ENCODE measurements at places on chromosomes 1 and 21.
A peak's percentile ranks its signal among the peaks of the same experiment; 100 is the strongest.

DNA sequence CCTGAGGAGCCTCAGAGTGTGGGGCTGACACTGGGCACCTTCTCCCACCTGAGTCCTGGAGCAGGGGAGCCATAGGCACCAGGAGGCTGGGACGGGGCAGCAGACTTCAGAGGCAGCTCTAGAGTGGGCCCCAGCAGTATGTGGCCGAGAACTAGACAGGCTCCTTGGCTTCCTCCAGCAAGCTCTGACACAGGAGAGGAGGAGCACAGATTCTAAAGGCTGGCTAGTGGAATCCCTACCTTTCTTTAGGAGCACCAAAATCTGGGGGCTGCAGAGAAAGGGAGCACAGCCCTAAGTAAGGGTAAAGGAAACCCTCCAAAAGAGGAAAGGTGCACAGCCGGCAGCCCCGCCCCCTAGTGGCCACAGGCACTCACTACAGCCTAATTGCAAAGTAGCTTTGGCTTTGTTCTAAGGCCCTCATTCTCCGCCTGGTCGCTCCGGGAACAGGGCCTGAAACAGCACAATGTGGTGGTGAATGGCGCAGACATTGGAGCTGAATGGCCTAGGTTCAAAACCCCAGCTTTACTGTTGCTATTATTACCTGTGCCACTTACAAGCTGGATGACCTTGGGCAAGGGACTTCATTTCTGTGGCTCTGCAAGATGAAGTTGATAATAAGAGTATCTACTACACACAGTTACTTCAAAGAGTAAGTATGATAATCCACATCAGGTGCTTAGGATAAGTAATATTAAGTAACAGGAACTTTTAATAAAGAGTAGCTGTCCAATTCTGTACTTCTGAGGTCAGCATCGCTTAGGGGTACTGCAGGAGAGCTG lies 8.8 kb upstream of the GUCA2A start:
- DNase-seq, result peak; percentile 62

DNA sequence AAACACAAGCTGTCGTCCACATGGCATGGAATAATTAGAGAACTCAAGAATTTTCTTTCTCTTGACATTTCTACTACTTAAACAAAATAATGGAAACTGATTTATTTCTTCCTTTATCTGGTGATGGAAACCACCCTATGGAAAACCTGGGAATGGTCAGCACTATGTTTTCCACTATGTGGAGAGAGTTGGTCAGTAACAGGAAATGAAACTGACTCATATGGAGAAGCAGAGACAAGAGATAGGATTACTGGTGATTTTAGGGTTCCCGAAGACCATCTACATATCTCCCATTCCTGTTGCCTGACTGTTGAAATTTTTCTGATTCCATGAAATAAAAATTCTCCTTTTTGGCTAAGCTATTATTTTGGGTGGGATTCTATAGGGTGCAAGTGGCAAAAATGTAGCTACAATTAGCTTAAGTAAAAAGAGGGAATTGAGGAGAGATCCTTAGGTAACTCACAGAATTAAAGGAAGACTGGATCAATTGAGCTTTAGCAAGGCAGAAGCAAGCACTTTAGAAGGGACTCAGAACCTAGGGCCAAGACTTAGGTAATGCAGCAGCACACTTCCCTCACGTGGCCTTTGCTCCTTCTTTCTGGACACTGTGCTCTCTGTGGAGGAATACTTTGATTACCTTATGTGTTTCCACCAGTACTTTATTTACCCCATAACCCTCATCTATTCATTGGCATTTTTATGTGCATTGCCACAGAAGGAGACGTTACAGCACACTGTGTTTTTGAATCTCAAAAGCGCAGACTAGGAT lies 89.6 kb downstream of the LEPR start:
- DNase-seq, result no peak

- no peak for DNase-seq
Measured at GRCh38 chr1:90987841-90988240, 34.0 kb downstream of the ZNF644 start.

GRCh38 chr1:223525546-223525945 lies 132.3 kb downstream of the CCDC185 start:
- DNase-seq, result no peak

GRCh38 chr1:89065079-89065868 lies at the start of gene GBP1:
TSS of gene GBP1 (minus strand) at chr1:89065208. CDS start at chr1:89063234, 1,974 bp downstream.
- peak; percentile 23 for DNase-seq

GRCh38 chr1:202834771-202835547 lies 24.2 kb downstream of the PCAT6 start:
- peak; percentile 12 for DNase-seq

GRCh38 chr1:152768847-152769533 lies 6.0 kb upstream of the LCE1F start:
- DNase-seq, result no peak

- no peak for DNase-seq
Measured at GRCh38 chr1:235703506-235703905, 53.9 kb upstream of the GNG4 start.

DNA sequence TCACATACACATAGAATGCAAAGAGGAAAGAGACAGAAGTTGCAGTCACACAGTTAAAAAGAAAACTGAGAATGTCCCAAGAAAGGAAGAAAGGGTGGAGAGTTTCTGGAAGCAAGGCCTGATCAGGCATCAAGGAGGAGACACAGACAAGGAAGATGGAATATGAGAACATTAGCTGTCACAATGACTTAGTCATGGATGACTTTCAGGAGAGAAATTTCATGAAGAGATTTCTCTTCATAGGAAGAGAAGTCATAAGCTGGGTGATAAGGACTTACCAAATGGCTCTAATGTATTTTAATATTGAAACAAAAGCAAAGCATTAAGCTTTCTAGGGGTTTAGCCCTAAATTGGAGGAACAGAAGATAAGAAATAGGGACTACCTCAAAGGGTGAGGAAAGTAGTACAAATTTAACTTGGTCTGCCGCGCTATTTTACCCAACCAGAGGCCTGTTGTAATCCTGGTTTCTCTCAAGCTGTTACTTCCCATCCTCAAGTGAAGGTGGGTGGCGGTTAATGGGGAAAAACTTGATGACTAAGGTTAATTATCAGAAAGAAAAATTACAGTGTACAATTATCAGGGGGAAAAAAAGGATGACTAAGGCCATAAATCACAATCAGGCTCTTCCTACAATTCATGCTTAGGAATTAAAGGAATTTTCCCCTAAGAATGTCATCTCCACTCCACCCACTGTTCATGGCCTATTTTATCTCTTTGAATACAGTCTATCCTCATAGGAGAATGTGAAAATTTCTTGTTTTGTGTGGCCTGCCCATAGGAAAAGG lies 93.9 kb upstream of the ADGRL2 start:
- DNase-seq, result no peak

DNA sequence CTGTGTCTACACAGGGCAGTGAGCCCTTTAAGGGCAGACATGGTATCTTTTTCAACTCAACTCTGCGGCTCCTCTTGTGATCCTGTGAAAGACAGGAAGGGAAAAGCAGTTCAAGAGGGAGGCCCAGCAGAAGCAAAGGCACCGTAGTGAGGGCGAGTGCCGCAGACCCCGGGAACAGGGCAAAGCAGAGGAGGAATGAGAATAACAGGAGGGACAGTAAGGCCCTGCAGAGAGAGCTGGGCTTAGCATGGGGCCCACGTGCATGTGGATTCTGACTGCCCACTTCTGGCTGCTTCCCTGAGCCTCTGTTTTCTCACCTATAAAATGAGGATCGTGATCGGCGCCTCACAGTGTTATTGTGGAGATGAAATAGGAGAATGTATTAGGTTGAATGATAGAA lies 409.3 kb downstream of the PTPRU start:
- DNase-seq, result no peak

GRCh38 chr1:8113262-8114220 lies 87.4 kb upstream of the ERRFI1 start:
- DNase-seq, result no peak

DNA sequence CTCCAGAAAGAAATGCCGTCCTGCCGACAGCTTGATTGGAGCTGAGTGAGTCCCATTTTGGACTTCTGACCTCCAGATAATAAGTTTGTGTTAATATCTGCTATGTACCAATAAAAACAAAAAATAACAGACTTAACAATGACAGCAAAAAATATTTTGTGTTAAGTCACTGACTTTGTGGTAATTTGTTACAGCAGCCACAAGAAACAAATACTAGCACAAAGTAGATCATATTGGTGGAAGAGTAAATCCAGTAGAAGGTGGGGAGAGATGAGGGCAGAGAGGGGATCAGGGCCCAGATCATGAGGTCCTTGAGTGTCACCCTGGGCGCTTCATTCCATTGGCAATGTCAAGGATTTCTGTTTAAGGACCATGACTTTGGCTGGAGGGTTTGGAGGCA lies 168.6 kb downstream of the DYRK1A start:
- no peak for DNase-seq

DNA sequence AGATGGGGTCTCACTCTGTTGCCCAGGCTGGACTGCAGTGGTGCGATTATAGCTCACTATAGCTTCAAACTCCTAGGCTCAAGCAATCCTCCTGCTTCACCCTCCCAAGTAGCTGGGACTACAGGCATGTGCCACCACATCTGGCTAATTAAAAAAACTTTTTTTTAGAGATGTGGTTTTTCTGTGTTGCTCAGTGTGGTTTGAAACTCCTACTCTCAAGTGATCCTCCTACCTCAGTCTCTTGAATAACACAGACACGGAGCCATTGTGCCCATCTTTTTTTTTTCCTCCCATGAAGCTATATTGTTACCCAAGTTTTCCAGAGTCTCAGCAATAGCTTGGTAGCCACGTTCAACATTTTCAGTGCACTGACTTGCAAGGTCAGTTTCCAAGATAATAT lies 2.7 kb downstream of the GIPC2 start:
- DNase-seq, result no peak

DNA sequence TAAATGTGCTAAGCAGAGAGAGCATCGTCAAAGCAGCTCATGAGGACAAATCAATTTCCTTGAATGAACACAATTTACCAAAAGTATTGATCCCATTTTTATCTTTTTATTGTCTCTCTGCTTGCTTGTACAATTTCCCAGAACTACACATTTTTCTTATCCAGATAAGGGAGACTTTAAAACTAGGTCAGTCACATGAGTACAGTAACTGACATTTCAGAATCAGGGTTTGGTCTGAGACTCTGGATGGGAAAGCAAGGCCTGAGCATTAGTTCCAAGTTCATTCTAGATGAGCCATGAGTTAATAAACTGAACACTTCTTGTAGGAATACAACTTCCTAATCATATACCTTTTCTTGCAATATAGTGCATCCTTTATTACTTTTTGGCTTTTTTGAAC lies 11.5 kb upstream of the DENND2D start:
- DNase-seq, result no peak

- DNase-seq, result no peak
Measured at GRCh38 chr1:229035748-229036082, 235.2 kb upstream of the RAB4A start.

DNA sequence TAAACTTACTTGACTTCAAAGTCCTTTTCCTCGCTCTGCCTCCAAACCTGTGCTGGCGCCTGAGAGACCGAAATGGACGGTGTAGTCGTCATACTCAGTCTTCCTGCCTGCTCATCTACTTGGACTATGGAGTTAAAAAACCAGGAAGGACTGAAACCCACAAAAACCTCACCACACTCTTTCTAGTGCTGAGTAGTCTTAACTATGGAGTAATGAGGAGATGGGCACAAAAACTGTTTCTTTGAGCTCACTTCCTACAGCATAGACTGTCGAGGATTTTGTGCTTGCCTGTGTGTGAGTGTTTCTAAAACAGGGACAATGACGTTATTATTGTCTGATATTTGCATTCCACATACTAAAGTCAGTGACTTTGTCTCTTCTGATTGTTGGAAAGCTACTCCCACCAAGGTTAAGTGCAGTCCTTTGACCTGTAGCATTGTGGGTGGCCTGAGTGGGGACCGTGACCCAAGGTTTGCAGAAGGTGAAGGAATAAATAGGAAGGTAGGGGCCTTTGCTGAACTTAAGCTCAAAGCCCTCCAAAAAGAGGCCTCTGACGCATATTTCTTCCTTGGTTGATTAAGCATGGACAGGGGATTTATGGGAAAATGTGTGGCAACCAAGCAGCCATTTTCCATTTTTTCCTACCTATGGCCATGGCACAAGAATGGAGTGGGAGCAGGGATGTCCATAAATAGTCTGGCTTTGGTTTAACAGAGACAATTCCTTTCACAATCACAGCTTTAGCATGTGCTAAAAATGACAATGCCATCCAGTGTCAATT lies 109.6 kb downstream of the ZBTB18 start:
- DNase-seq, result no peak

DNA sequence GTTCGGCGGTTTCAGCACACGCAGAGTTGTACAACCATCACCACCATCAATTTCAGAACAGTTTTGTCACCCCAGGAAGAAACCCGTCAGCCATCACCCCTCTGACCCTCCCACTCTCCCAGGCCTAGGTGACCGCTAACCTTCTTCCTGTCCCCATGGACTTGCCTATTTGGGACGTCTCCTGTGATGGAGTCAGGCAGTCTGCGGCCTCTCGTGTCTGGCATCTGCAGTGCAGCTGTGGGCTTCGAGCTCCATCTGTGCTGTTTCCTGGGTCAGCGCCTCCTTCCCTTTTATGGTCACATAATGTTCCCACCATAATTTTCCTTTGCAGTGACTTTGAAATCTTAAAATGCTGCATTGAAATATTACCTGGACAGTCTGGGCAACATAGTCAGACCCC lies 24.4 kb downstream of the SLC45A1 start:
- no peak for DNase-seq

GRCh38 chr1:33007190-33008050 lies 29.3 kb downstream of the AK2 start:
- no peak for DNase-seq

- no peak for DNase-seq
Measured at GRCh38 chr1:15786581-15786980, 20.9 kb downstream of the UQCRHL start.

- no peak for DNase-seq
Measured at GRCh38 chr1:30290581-30290980, 432.8 kb downstream of the MATN1 start.

DNA sequence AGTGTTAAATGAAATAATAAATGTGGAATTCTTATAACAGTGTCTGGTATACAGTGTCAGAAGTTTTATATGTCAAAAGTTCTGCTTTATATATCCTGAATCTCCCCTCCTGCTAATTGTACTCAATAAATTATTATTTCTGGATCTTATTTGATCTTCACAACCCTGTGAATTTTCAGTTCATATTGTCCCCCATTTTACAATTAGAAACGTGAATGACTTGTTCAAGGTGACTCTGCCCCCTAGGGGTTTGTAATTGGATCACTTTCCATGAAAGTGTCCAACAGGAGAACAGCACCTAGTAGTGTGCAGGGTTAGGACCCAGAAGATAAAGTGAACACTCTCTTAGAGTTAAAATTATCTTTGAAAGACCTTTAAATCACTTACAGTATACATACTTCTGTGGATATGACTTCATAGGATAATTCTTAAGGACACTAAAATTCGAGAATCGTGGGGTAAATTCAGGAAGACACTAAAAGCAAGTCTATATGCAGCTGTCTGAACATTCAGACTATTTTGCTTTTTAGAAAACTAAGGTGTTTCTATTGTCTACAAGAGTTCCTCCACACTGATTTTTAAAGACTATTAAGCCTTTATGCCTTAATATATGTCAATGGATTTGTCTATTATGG lies 4.5 kb upstream of the DDR2 start:
- no peak for DNase-seq

Measured in stimulated activated CD4-positive, alpha-beta T cell treated with anti-CD3 and anti-CD28 coated beads, Interleukin-1b, Interleukin-23, amount 100 ng/mL, for 4 hours (primary cell).